Activated CD4-positive, alpha-beta memory T cell treated with anti-CD3 and anti-CD28 coated beads, Interleukin-2, amount 10 ng/mL, durations not matched to agents 7 days and 5 days (primary cell): ENCODE measurements at places on chromosomes 4 and X. TPM values are rescaled to one million over a fixed set of nuclear protein-coding genes. Genes with fewer than 3 reads are reported as not detected.

The CLCN5 gene
- 3.0 TPM for total RNA-seq

The NKX3-2 gene
- not detected for total RNA-seq

The RASSF6 gene
- total RNA-seq: not detected

The F11 gene
- not detected for total RNA-seq

The PLAC8 gene
- 183 TPM for total RNA-seq

GRCh38 chrX:137430301-137430700, 135.6 kb upstream of the ZIC3 start:
- peaks cover 41% of the 10 kb centered on the region for H3K27me3 ChIP-seq
- H3K4me3 ChIP-seq: no peak overlapping the region
- peaks cover 3% of the 10 kb centered on the region for H3K4me1 ChIP-seq
- no peaks in the 10 kb centered on the region for H3K36me3 ChIP-seq

DNA sequence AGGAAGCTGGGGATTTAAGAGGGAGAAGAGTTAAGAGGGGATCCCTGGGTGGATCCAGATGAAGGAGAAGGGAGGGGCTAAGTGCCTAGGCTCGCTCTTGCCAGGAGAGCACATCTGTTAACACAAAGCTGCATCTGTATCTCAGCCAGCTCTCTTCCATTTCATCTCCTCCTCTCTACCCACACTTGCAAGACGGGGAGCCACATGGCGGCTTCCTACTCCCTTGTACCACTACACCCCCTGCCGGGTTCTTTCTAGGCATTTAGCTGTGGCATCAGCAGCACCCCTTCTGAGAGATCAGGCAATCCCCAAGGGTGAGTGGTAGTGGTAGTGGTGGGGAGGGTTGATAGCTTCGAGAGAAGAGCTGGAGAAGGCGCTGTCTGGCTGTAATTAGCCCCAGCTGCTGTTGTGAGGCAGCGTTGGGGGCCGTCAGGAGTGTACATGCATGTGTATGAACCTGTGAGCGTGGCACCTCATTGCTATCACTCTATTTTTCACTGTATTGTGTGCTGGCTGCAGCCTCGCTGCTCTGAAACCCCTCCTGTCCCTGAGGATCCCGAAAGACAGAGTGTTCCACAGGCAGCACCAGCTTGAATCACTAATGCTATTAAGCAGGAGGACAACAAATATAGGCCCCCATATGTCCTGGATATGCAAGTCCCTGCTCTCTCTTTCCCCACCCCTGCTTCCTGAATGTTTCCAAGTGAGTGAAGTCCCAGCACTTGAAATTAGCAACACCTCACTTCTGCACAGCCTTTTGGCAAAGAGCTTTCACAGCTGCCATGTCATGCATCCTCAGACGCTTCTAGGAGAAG, 73.7 kb downstream of the RTL9 start:
- H3K4me3 ChIP-seq: no peak overlapping the region
- H3K4me1 ChIP-seq: no peaks in the 10 kb centered on the region
- no peaks in the 10 kb centered on the region for H3K36me3 ChIP-seq
- peaks cover 4% of the 10 kb centered on the region for H3K27me3 ChIP-seq
- no peak overlapping the region for H3K27ac ChIP-seq

DNA sequence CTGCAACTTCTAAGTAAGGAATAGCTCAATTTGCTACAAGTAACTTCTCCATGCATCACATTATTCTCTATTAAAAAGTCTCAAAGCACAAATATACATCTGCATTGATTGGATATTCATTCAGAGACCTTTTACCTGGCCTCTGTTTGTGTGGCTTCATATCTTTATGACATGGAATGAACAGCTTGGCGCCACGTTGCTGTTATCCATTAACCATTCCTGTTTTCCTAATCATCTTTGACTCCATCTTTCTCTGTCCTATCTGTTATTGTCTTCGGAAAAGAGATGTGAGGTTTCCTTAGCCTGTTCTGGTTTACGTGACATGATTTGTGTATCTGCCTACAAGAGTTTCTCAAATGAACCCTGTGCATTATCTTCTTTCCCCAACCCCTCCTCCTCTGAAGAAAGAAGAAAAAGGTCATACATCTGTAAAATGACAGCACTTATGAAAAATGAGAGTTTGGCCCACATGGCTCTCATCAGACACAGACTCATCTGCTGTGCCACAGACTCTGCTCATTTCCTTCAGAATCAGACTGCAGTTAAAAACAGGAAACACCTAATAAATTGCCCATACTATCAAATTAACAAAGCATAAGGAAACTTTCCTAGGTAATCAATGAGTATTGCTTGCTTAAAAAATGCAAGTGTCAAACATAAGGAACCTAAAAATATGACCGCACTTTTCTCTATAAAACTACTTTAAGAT, 347.6 kb upstream of the FAM241A start:
- no peak overlapping the region for H3K27ac ChIP-seq
- no peaks in the 10 kb centered on the region for H3K4me1 ChIP-seq

DNA sequence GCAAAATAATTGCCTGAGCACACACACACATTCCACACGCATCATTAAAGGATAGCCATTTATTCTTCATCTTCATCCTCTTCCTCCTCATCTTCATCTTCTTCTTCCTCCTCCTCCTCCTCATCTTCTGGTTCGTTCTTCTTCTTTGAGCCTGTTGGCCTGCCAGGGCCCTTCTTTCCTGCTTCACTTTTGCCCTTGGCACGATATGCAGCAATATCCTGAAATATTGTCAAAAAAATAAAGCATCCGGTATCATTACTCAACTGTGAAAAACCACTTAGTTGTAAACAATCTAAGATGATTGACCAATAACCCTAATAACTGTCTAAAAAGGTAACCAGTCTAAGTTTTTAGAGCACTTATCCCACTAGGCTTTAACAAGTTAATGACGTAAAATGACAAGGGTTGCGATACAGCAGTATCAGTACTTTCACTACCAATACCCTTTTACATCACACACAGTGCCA, 2.1 kb downstream of the HMGB2 start:
- no peak for DNase-seq
- peak overlapping the region; percentile 94 for H3K4me3 ChIP-seq
- H3K36me3 ChIP-seq: peaks cover 62% of the 10 kb centered on the region
- peaks cover 35% of the 10 kb centered on the region for H3K4me1 ChIP-seq
- H3K27ac ChIP-seq: peak overlapping the region; percentile 91

- peaks cover 3% of the 10 kb centered on the region for H3K4me1 ChIP-seq
- H3K27ac ChIP-seq: no peak overlapping the region
- H3K4me3 ChIP-seq: no peak overlapping the region
- H3K36me3 ChIP-seq: no peaks in the 10 kb centered on the region
- H3K27me3 ChIP-seq: no peaks in the 10 kb centered on the region
Measured at GRCh38 chrX:12917753-12918152, 11.3 kb downstream of the TLR8 start.

GRCh38 chr4:25209702-25210101, 24.1 kb upstream of the PI4K2B start:
- peaks cover 9% of the 10 kb centered on the region for H3K27me3 ChIP-seq
- peaks cover 2% of the 10 kb centered on the region for H3K36me3 ChIP-seq
- H3K4me3 ChIP-seq: no peak overlapping the region
- DNase-seq: no peak

GRCh38 chr4:174672276-174672675, 150.0 kb upstream of the HPGD start:
- H3K4me3 ChIP-seq: no peak overlapping the region
- H3K27me3 ChIP-seq: no peaks in the 10 kb centered on the region
- no peak for DNase-seq
- H3K36me3 ChIP-seq: no peaks in the 10 kb centered on the region
- no peak overlapping the region for H3K27ac ChIP-seq

- no peak for DNase-seq
- peaks cover 4% of the 10 kb centered on the region for H3K27me3 ChIP-seq
- no peak overlapping the region for H3K27ac ChIP-seq
Measured at GRCh38 chr4:121980643-121981042, 28.8 kb upstream of the TRPC3 start.

GRCh38 chr4:8251110-8251883, 18.3 kb upstream of the HTRA3 start:
- H3K4me1 ChIP-seq: no peaks in the 10 kb centered on the region
- no peak overlapping the region for H3K4me3 ChIP-seq
- no peaks in the 10 kb centered on the region for H3K36me3 ChIP-seq

DNA sequence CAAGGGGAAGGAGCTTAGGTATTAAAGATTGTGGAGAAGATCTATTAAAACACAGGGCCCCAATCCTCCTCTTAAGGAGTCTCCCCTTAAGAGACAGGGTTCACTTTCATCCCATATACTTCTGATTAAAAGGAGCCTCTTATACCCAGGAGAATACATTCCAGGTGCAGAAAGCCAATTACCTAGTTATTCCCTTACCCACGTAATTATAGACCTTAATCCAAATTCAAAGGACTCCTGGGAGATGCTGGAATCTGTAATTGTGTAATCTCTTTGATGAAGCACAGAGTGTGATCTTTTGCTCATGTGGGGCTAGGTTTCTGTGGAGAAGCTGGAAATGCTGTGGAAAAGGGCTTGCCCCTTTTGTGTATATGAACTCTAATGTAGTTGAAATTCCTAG, 1.4 kb upstream of the SEC24B start:
- peaks cover 54% of the 10 kb centered on the region for H3K4me1 ChIP-seq
- peaks cover 9% of the 10 kb centered on the region for H3K36me3 ChIP-seq
- H3K27me3 ChIP-seq: no peaks in the 10 kb centered on the region
- no peak for DNase-seq
- peak overlapping the region; percentile 78 for H3K4me3 ChIP-seq

- peaks cover 35% of the 10 kb centered on the region for H3K36me3 ChIP-seq
- peak overlapping the region; percentile 97 for H3K27ac ChIP-seq
- peak; percentile 25 for DNase-seq
Measured at GRCh38 chrX:56564164-56564885, 898 bp downstream of the UBQLN2 start.

DNA sequence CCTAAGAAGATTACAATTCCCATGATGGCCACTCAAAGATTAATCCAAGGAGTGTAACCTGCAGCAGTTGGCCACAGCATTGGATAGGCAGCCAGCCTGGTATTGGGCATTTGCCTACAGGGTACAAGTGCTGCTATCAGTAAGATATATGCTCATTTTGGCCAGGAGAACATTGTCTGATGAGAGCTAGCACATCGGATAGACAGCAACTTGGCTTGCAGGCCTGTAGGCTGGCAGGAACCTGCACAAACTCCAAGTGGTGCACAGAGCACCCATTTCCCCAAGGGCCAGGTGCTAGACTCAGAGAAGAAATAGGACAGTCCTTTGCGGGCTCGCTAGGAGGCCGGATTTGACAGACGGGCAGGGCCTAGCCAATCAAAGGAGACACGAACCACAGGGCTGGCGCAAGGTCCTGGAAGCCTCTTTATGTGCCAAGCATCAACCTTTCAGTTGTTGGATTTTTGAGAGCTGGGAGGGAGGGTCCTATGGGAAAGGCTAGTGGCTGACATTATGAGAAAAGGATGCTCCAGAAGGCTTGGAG, 11.7 kb upstream of the AP1AR start:
- H3K36me3 ChIP-seq: no peaks in the 10 kb centered on the region
- peaks cover 7% of the 10 kb centered on the region for H3K4me1 ChIP-seq
- H3K4me3 ChIP-seq: no peak overlapping the region
- H3K27ac ChIP-seq: no peak overlapping the region

GRCh38 chr4:141132072-141132708, 1.1 kb downstream of the RNF150 start:
- no peaks in the 10 kb centered on the region for H3K36me3 ChIP-seq
- H3K4me1 ChIP-seq: peaks cover 10% of the 10 kb centered on the region
- DNase-seq: no peak
- peak overlapping the region; percentile 41 for H3K4me3 ChIP-seq
- H3K27me3 ChIP-seq: peaks cover 68% of the 10 kb centered on the region

- H3K27me3 ChIP-seq: no peaks in the 10 kb centered on the region
- no peak overlapping the region for H3K4me3 ChIP-seq
- DNase-seq: no peak
- H3K36me3 ChIP-seq: no peaks in the 10 kb centered on the region
- H3K4me1 ChIP-seq: no peaks in the 10 kb centered on the region
- no peak overlapping the region for H3K27ac ChIP-seq
Measured at GRCh38 chr4:8278009-8278395, 8.4 kb downstream of the HTRA3 start.

DNA sequence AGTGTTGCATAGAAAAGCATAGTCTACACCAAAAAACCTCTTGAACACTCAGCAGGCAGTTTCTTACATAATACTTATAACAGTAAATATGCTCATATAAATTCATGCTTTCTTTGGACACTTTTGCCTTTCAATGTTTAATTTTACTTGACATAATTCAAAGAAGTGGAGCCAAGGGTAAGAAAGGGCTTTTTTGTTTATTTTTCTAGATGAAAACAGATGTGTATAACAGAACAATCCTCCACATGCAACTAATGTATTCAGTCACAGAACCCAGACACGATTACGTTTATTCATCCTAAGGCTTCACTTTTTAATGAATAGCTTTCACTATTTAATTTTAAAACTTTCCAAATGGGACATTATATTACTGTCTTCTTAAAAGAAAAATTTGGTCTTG, 58.0 kb upstream of the PTPN13 start:
- DNase-seq: no peak
- H3K4me3 ChIP-seq: no peak overlapping the region
- peaks cover 8% of the 10 kb centered on the region for H3K27me3 ChIP-seq
- no peak overlapping the region for H3K27ac ChIP-seq
- H3K4me1 ChIP-seq: no peaks in the 10 kb centered on the region

GRCh38 chr4:56655627-56656345, 25.3 kb downstream of the HOPX start:
- peaks cover 57% of the 10 kb centered on the region for H3K4me1 ChIP-seq
- H3K4me3 ChIP-seq: peak overlapping the region; percentile 81
- H3K36me3 ChIP-seq: peaks cover 43% of the 10 kb centered on the region
- peak overlapping the region; percentile 84 for H3K27ac ChIP-seq
- peaks cover 21% of the 10 kb centered on the region for H3K27me3 ChIP-seq

GRCh38 chr4:186845137-186845842, 121.6 kb upstream of the FAT1 start:
- H3K4me1 ChIP-seq: no peaks in the 10 kb centered on the region
- H3K27ac ChIP-seq: no peak overlapping the region
- DNase-seq: no peak
- H3K27me3 ChIP-seq: no peaks in the 10 kb centered on the region
- no peak overlapping the region for H3K4me3 ChIP-seq

DNA sequence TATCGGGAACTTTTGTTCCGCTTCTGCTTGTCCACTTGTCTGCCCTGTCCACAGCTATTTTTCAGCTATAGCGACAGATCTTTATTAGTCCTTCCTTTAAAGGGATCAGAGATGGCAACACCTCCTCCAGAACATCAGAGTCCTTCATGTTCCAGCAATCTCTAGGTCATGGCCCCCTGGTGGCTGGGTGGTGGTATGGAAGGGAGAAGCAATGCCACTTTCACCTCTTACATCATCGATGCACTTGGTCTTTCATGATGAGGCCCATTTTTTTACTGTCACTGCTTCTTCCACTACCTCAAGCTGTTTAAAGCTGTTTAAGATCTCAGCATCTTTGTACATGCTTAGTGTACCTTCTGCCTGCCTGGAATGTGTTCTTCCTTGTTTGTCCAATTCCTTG, 106.7 kb downstream of the ARHGAP6 start:
- peaks cover 2% of the 10 kb centered on the region for H3K27me3 ChIP-seq
- H3K27ac ChIP-seq: no peak overlapping the region

DNA sequence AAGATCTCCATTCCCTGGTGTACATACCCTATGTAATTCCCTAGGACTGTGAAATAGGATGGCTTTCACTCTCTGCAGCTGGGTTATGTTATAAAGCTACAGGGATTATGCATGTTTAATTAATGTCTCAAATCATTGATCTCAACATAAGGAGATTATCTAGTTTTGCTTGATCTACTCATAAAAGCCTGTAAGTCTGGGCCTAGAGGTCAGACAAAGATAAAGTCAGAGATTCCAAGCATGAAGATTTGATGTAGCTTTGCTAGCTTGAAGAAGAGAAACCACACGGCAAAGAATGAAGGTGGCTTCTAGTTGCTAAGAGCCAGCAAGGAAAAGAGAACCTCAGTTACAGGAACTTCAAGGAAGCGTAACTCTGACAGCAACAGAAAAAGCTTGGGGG, 456.9 kb downstream of the CCSER1 start:
- no peak overlapping the region for H3K27ac ChIP-seq
- DNase-seq: no peak
- no peaks in the 10 kb centered on the region for H3K27me3 ChIP-seq
- H3K36me3 ChIP-seq: no peaks in the 10 kb centered on the region
